ENCODE measurements at places on chromosomes 16 and 17.

- no peak for DNase-seq
Observed at GRCh38 chr16:27547134-27547533, 2.6 kb downstream of the GTF3C1 start.

GRCh38 chr16:19396555-19397011, 21.1 kb upstream of the TMC5 start:
- DNase-seq = no peak

DNA sequence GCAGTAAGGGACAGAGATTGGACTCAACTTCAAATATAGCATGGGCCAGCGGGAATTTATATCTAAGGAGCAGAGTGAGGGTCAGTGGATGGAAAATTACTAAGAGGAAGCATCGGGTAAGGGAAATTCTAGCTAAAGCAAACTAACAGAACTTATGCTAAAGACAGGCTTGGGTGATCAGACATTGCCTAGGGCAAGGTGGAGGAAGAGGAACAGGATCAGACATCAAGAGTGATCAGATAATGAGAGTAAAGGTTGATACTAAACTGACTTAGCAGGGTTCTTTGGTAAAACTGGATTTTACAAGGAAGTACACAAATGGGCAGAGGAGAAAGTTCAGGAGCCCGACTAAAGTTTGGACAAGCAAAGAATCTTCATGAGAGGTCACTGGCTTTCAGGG, 86.3 kb upstream of the TOM1L1 start:
- DNase-seq = no peak

GRCh38 chr16:80433623-80434022, 107.2 kb upstream of the DYNLRB2 start:
- no peak for DNase-seq

GRCh38 chr16:84329016-84329415, 34.3 kb downstream of the WFDC1 start:
- no peak for DNase-seq

DNA sequence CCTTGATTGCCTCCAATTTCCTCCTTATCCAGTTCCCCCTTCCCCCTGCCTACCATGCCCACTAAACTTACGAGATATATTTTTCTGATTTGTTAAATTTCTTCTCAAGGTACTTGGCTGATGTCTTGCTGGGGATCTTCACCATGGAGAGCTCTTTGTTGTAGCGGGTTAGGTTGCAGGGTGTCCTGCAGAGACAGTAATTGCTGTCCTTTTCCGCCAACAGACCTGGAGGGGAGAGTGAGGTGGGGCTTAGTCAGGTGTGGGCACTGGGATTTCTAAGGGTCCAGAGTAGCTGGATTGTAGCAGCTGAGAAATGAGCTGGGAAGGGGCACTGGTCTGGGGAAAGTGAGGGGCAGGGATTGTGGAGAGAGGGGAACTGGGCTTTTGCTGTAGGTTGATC, 32.1 kb downstream of the SPACA3 start:
- DNase-seq = no peak

DNA sequence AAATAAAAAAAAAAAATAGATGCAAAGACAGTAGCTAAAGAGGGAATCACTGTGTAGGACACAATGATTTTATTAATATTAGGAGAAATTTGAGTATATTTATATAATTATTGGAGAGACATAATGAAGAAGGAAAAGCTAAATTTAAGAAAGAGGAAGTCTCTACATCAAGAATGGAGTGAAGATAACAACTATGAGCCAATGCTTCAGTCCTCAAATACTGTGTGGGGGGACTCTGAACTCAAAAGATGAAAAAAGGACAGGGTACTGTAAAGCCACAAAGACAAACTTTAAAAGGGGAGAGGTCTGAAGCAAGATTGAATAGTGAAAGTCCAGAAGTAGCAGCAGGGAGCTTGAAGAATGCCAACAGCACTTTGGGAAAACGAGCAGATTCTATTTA, 44.7 kb downstream of the SKAP1 start:
- no peak for DNase-seq
